ENCODE measurements at places on chromosomes 1 and 21.

GRCh38 chr1:108043707-108044106, 78.7 kb upstream of the VAV3 start:
- no peak for DNase-seq

DNA sequence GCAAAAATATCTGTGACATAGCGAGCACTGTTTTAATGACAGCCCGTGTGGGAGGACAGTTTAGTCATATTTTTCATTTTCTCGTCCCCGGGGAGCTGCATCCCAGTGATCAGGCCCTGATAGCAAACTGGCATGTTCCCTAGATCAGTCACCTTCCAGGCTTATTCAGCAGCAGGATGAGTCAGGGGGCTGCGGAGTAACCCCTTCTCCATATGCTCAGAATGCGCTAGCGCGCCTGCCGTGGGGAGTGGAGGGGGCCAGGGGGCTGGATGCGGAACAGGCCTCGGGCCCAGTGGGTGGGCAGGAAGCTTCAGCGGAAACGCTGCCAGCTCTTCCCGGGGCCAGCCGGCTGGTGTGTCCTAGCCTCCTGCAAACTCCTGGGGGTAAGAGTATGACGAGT, 94.0 kb downstream of the KCND3 start:
- DNase-seq = no peak

DNA sequence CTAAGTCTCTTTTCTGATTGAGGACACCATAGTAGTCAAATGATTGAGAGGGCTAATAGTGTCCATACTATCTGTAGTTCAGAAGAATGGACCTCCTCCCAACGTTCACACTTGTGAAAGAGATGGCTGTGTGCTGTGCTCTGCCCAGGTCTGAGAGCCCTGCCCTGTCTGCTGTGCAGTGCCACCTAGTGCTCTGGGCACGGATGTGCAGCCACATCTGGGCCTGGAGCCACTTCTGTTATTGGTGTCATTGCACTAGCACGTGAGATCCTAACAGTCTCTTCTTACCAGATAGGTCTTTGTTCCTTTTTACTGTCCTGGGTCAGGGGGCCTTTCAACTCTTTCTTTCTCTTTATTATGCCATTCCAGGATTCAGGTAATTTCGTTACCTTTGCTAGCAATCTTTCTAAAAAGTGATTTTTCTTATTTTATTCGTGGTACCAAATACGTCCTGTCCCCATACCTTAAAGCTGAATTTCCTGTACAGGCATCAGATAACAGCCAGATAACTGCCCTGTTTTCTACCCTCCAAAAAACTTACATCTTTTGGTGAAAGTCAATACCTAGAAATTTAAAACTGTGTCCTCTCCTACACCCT, 21.7 kb downstream of the INTS3 start:
- DNase-seq = peak; percentile 54

DNA sequence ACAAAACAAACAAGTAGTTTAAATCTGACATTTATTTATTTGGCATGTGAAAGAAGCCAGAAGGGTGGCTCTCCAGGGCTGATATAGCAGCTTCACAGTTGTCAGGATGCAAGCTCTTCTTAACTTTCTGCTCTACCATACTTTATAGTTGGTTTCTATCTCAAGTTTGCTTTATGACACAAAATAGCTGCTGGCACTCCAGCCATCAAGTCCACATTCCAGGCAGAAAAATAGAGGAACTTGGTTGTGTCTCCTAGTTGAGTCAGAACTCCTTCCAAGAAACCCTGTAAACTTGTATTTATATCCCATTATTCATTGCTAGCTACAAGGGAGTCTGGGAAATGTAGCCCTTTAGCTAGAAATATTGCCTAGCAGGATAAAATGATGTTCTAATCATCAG, 24.0 kb upstream of the STUM start:
- DNase-seq = no peak

DNA sequence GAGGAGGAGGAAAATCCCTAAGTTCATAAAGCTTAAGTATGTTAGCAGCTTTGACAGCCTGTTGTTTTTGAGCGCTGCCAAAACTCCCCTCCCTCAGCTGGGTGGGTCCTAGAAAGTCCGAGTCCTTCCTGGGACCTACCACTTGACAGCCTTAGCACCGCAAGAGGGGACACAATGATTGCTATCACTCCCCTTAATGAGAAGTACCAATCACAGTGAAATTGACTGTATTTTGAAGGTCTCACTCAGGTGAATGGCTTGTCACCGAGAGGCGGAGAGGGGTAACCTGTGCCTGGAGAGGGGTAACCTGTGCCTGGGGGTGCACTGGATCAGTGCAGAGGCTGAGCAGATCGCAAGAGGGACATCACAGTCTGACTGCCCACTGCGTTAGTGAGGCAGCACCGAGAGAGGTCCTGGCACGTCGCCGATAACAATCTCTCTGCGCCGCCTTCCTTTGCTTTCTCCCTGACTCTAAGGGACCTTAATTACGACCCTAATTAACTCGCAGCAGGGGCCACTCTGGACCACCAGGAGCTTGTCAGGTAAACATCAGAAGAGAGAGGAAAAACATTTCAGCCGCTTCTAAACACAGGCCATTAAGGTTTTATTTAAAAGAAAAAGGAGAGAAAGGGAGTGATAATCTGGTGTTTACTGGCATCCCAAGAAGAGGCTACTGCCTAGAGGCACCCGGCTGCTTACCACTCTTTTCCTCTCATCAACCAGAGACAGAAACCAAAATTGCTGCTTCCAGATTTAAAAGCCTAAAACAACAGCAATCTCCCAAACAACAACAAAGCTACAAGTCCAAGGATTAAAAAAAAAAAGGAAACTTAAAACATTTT, 25.7 kb upstream of the KCNK1 start:
- no peak for DNase-seq

DNA sequence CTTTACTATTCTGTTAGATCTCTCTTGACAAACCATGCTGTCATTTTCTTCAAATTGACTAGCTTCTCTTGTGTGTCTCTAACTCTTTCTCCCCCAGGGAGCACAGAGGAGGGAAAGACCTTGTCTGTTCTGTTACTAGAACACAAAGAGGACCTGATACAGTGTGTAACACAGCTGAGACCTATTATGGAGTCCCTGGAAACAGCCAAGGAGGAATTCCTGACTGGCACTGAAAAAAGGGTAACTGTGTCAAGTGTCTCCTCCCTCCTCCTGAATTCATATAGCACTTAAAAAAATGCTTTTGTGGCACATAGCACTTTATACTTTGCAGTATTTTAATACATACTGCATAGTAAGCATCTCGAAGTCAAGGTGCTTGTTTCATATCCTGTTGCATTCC, 50.6 kb downstream of the ZBTB40 start:
- no peak for DNase-seq

DNA sequence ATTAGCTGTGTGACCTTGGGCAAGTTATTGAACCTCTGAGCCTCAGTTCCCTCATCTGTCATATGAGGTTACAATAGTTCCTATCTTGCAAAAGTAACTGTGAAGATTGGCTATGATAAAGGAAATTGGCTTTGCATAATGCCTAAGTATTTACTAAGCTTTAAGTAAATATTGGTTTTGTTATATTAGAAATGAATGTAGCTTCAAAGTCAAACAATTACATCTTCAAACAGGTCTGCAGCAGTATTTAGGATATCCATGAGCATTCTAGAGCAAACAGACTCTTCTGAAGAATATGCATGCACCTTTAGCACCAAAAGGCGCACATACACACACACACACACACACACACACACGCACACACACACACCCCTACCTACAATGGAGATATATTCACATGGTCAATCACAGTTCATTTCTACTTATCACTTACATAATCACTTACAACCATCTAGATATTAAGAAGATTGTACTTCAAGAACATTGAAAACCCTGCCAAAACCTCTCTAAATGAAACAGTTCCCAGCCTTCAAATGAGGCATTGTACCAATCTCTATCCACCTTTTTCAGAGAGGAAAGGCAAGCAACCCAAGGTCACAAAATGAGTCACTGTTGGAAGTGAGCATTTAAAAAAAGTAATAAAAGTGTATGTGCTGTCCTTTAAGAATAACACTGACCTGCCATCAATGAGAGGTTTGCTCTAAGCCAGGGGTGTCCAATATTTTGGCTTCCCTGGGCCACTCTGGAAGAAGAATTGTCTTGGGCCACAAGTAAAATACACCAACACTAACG, 13.4 kb upstream of the FAM43B start:
- DNase-seq = no peak

- peak; percentile 87 for DNase-seq
These were observed 7.3 kb upstream of the LRRC71 start for GRCh38 chr1:156912861-156913808.

- DNase-seq = no peak
These were observed 135.2 kb upstream of the COA6 start for GRCh38 chr1:234238060-234238459.

DNA sequence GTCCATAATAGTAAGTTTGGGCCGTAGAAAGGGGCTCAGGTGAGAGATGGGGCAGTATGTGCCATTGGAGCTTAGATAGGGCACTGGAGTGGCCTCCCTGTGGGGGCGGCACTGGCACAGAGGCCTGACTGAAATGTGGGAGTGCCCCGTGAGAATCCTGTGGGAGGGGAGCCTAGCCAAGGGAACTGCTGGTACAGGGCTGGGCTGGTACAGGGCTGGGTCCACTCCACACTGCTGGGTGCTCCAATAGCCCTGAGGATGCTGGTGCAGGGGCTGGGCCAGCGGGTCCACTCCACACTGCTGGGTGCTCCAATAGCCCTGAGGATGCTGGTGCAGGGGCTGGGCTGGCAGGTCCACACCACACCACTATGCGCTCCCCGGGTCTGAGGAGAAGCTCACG, 44.8 kb upstream of the PWP2 start:
- DNase-seq = no peak
